Hematopoietic multipotent progenitor cell (in vitro differentiated cells): ENCODE measurements at places on chromosomes 5 and 9.

DNA sequence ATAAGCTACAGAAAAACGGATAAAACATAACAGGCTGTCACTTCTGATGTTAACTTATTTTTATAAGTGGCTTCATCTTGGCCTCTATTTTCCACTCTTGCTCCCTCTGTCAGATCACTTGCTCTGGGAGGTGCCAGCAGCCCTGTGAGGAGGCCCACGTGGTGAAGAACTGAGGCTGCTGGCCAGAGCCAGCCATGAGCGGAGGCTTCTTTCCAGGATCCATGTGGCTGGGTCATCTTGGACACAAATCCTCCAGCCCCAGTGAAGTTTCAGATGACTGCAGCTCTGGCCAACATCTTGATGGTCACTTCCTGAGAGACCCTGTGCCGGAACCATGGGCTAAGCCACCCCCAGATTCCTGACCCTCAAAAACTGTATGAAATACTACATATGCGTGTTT lies 7.5 kb upstream of the CMBL start:
- DNase-seq, result no peak

DNA sequence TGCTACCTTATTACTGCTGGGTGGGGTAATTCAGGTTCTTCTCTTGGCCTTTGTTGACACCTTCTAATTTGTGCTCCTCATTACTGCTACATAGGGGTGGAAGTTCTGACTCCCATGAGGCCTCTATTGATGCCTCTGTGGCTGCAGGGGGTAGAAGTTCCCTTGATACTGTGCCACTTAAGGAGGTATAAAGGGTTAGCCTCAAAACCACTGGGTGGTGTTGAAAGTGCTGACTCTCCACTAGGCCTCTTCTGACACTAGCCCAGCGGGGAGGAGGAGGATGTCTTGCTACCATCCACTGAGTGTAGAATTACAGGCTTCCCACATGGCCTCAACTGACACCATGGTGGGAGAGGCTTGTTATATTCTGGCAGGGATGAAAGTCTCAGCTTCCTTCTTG lies 36.7 kb upstream of the CCDC112 start:
- DNase-seq, result no peak

GRCh38 chr5:126464016-126464415 lies 40.8 kb downstream of the GRAMD2B start:
- DNase-seq, result no peak

GRCh38 chr5:5313101-5313635 lies 109.3 kb upstream of the ICE1 start:
- DNase-seq, result no peak

- DNase-seq, result no peak
Measured at GRCh38 chr5:66021585-66021984, 95.2 kb downstream of the ERBIN start.

DNA sequence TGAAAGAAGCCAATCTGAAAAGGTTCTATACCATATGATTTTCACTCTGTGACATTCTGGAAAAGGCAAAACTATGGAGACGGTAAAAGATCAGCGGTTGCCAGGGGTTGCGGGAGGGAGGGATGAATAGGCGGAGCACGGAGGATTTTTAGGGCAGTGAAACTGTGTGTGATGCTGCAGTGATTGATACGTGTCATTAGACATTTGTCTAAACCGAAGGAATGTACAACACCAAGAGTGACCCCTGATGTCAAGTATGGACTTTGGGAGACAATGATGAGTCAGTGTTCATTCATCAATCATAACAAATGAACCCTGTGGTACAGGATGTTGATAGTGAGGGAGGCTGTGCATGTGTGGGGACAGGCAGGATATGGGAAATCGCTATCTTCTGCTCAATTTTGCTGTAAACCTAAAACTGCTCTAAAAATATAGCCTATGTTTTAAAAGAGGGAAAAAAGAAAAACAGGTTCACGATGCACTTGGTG lies 34.4 kb downstream of the ERGIC1 start:
- DNase-seq, result no peak

DNA sequence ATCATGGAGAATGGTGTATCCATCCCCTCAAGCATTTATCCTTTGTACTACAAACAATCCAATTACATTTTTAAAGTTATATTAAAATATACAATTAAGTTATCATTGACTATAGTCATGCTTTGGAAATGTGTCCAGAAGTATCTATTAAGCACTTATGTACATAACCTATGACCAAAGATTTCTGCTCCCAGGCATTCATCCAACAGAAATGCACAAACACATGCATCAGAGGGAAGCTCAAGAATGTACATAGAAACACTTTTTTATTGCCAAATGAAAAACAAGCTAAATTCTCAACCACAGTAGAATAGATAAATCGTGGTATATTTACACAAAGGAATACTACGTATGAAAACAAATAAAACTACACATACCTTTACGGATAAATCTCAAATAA lies 700.5 kb upstream of the ZNF608 start:
- DNase-seq, result no peak
